ENCODE measurements at places on chromosomes 11 and 22. TPM values are rescaled to one million over a fixed set of nuclear protein-coding genes. Genes with fewer than 3 reads are reported as not detected.

Gene MMP7
- 0.34 TPM for total RNA-seq

Gene IFITM5
- total RNA-seq, result not detected

Gene MAPK8IP2
- total RNA-seq, result 6.5 TPM

Gene ADSL
- total RNA-seq, result 159 TPM

Gene ACTN3
- not detected for total RNA-seq

Gene SLC22A12
- not detected for total RNA-seq

Gene SORL1
- 0.73 TPM for total RNA-seq

Gene NAALAD2
- total RNA-seq, result 2.4 TPM

Gene AGBL2
- 1.9 TPM for total RNA-seq

Gene OR8D1
- total RNA-seq, result not detected

Gene SLC15A3
- total RNA-seq, result 18.9 TPM

Gene MRGPRE
- total RNA-seq, result 0.36 TPM

Gene MAJIN
- not detected for total RNA-seq

Gene TEX12
- total RNA-seq, result 0.31 TPM

Gene RFPL1
- not detected for total RNA-seq

Gene VPREB1
- not detected for total RNA-seq

Gene FOLR3
- not detected for total RNA-seq

Gene CCDC89
- total RNA-seq, result 1.1 TPM

Gene KMT5B
- 16.0 TPM for total RNA-seq

All from melanocyte of skin (primary cell).